ENCODE measurements at places on chromosomes 6 and 20. TPM values are rescaled to one million over a fixed set of nuclear protein-coding genes. Genes with fewer than 3 reads are reported as not detected.
A peak's percentile ranks its signal among the peaks of the same experiment; 100 is the strongest.

DNA sequence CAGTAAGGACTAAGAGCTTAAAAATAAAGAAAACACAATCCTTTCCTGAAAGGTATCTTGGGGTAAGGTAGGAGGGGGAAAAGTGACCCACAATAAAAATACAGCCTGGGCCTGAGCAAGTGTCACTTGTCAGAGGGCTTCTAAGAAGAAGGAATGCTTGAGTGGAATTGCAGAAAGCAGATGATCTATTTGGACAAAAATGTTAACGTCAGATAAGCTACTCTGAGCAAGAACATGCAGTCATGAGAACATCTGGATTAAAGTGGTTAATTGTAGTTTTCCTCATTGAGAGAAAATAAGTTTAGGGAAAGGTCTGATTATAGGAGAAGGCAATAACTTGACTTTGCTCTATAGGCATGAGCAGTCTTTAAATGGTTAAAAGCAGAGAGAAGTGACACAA is 581.9 kb downstream of the HTR1B start:
- peak; percentile 53 for DNase-seq

GRCh38 chr6:137968901-137969300 is 101.8 kb downstream of the TNFAIP3 start:
- no peak for DNase-seq

Gene ABCF1
- 30.9 TPM for total RNA-seq

Gene FOXQ1
- 0.43 TPM for total RNA-seq

DNA sequence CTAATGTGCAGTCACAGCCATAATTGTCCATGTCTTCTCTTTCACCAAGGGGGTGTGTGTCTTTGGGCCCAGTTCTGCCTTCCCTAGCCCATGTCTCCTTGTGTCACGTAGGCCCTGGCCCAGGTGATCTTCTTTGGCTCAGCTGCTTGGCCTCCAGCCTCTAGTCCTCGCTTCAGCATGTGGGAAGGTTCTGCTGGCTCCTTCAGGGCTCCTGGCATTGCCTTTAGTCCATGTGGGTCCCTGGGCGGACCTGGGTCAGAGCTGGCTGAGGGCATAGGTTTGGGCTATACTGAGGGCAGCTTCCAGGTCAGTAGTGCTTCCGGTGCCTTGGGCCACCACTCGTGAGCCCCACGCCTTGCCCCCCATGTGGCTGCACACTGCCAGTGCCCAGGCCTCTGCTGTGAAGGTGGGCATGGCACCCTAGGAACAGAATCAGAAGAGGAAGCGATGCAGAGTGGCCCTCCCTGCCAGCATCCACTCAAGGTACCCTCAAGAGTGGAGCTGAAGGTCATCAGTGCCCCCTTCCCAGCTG is 12.8 kb downstream of the AARS2 start:
- no peak for DNase-seq

Data from fibroblast of villous mesenchyme (primary cell).